ENCODE measurements at places on chromosomes 3 and 15. TPM values are rescaled to one million over a fixed set of nuclear protein-coding genes. Genes with fewer than 3 reads are reported as not detected.

GRCh38 chr15:66588537-66588936 is 22.7 kb upstream of the LCTL start:
- H3K4me1 ChIP-seq: no peaks in the 10 kb centered on the region
- no peaks in the 10 kb centered on the region for H3K36me3 ChIP-seq
- H3K27me3 ChIP-seq: no peaks in the 10 kb centered on the region
- no peak overlapping the region for H3K27ac ChIP-seq

DNA sequence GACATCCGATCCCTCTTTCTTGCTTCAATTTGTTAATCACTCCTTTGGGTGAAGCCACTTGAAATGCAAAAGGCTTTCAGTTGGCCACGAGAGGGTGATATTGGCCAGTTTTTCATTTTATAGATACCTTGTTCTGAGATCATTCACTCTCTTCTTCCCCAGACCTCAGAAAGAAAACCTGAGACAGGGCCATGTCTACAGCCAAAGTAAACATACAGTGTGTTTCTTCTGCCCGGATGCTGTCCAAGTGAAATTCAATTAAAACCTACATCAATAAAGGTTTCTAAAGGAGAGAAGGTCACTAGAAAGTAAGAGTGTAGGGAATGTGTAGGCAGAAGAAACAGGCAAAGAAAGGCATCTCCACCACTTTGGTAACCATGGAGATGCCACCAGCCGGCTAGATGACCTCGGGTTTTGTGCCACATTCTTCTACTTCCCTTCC is 39.5 kb upstream of the FMN1 start:
- H3K36me3 ChIP-seq: no peaks in the 10 kb centered on the region
- DNase-seq: no peak
- H3K27ac ChIP-seq: no peak overlapping the region
- H3K4me1 ChIP-seq: no peaks in the 10 kb centered on the region
- H3K27me3 ChIP-seq: no peaks in the 10 kb centered on the region

DNA sequence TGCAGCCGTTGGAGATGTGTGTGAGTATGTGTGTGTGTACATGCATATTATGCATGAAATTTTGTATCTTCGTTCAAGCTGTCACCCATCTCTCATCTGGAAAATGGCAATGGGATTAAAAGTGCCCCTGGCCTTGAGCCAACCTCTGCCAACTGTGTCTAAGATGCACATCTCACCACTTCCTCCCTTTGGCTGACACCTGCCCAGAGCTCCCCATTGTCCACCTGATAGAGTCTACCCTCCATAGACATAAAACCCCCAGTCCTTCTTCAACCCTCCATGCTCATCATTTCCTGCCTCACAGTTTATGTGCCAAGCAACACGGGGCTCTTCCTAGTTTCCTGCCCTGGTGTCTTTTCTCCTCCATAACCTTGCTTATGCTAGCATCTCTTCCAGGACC is 187.5 kb upstream of the HES1 start:
- no peaks in the 10 kb centered on the region for H3K36me3 ChIP-seq
- H3K27ac ChIP-seq: no peak overlapping the region
- H3K4me1 ChIP-seq: no peaks in the 10 kb centered on the region
- no peak for DNase-seq
- no peaks in the 10 kb centered on the region for H3K27me3 ChIP-seq

Gene ACTR8
- 23.2 TPM for total RNA-seq

Gene HHATL
- total RNA-seq: not detected
